ENCODE measurements at places on chromosomes 2 and 18.
A peak's percentile ranks its signal among the peaks of the same experiment; 100 is the strongest.

DNA sequence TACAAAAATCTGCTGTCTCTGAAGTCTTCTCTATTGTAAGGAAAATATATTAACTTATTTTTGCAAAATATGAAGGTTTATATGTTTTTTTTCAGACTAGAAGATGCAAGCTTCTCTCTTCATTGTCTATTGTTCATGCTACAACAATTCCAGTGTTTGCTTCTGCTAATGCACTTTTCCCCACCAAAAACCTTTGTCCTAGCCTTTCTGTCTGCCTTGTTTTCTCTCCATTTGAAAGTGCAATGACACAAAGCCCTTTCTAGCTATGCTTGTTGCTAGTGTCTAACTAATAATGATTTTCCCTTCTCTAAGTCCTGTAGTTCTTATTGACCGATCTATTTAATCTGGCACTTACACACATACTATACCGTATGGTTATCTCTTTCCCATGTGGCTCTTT is 369.5 kb upstream of the CELF4 start:
- DNase-seq, result no peak

GRCh38 chr2:168323529-168324021 is 76.2 kb upstream of the STK39 start:
- DNase-seq, result no peak

DNA sequence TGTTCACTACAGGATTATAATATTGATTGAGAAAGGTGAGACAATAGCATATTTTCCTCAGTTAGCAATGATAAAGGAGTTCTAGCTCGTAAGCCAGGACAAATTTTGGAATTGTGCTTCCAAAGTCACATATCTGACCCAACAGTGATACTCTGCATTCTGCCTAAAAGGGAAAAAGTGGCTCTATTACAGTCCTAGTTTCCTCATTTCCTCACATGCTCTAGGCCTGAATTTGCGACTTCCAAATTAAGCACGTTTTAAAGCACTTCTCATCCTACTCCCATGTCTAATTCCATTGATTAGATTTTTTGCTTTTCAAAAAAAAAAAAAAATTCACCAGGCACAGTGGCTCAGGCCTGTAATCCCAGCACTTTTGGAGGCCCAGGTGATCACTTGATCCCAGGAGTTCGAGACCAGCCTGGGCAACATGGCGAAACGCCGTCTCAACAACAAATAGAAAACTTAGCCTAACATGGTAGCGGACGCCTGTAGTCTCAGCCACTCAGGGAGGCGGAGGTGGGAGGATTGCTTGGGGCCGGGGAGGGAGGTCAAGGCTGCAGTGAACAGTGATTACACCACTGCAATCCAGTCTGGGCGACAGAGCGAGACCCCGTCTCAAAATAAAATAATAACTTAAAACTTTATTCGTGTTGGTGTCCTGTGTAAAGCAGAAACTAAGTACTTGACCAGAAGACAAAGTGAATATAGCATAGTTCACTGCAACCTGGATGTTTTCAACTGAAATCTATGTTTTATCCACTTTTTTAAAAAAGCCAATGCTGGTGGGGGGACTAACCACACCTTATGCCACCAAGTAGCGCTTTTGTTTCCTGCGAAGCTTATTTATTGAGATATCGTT is 1.5 kb downstream of the ESCO1 start:
- DNase-seq, result no peak

DNA sequence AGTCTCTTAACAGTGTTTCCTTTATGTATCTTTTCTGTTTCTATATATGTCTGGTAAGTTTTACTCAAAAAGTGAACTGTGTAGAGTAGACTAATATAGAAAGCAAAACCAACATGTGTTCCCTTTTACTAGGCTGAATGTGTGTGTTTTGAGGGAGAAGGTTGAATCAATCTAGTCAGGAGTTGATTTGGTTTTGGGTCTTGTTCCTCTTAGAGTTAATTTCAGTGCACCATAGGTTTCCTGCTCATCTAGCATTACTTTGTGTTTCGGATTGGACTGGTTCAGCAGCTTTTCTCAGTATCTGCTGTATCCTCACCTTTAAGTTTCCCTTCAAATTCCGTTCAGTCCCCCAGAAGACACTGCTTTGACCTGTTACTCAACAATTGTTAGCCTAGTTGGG is 52.0 kb upstream of the TRIM43 start:
- DNase-seq, result no peak

DNA sequence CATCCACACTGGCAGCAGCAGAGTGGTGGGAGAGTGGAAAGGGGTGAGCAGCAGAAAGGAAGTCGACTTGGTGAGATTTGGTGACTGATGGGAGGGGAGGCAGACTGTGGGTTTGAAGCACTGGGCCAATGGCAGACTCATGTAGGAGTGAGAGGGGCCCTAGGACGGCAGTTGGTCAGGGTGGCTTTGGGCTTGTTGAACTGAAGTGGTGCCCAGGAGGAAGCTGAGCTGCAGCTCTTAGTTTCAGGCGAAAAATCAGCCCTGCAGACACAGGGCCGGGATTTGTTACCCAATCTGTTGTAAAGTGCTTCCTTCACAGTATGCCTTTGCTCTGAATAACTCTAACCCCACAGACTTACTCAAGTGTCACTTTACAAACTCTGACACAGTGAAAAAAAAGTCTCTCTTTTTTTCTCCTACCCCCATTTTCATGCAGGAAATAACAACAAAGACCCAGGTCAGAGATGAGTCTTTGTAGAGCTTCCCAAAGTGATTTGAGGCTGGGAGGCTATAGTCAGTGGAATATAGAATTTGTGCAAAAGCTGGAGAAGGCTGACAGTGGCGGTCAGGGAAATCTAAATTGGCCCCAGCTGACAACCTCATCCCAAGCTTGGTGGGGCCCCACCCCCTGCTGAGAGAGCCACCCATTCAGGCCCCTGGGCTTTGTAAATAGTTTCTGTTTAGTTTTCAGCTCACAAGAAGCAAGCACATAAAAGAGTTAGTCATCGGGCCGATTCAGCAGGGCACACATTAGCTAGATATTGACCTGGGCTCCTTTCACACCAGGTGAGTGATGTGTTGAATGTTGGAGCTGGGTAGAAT is 226.9 kb downstream of the VAPA start:
- DNase-seq, result no peak

GRCh38 chr2:202052235-202052634 is 18.6 kb downstream of the FZD7 start:
- no peak for DNase-seq

DNA sequence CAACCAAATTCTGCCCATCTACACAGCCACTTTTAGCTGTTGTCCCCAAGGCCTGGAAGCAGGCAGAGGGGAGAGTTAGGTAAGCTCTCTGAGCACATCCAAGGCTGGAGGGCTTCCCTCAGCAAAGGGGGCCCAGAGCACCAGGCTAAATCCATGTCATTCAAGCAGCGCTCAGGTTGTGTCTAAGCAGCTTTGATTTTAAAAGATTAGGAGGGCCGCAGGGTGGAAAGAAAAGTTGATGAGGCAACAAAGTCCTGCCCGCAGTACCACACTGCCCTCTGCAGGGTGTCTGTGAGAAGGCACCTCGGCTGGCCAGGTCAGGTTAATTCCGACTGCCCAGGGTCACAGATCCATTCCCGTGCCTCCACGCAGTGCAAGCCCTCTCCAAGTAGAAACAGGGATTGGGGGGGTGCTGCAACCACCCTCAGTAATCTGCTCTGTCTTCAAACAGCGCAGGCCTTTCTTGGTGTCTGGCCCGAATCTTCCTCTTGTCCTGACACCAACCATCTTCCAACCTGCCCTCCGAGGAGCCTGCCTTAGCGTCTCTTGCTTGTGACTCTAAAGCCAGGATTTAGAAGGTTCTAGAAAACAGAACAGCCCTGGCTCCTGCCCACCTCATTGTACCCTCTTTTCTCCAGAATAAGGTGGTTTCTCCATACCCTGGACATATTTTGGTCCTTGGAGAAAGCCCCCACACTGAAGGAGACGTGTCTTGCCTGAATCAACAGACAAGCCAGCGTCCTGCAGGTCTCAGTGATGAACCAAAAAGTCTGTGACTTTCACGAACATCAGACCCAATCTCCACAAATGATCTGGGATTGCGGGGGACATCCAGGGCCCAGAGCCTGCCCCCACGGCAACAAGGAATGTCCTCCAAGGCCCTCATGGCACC is 289.2 kb downstream of the TNS1 start:
- peak; percentile 34 for DNase-seq

DNA sequence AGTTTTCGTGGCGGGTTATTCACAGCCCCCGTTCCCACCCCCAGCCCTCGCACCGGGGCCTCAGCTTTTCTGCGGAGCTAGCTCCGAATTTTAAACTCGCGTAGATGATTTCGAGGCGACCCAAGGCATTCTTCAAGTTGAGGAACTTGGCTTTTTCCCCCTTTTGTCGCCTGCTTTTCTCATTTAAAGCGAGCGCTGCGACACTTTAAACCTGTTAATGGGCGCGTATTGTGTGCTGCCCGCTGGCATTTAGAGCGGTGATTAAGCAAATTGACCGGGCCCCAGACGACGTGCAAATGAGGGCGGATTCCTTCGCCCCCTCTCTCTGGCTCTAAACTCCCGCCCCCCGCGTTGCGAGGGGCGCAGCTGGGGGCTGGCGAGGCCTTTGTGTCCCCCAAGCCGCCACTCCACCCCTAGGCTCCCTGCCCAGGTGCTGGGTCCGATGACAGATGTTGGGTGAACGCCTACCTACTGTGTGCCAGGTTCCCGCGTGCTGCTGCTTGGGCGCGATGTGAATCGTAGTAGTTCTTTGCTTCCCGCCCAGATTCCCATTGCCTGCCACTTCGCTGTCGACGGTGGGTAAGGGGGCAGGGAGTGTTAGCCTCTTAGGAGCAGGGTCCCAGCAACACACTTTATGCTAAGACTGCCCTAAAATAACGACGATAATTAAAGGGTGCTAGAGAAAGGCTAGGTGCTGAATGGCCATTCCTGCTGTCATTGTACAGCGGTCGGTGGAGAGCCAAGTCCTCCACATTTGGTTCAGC is 1.9 kb downstream of the TCF7L1 start:
- DNase-seq, result no peak

DNA sequence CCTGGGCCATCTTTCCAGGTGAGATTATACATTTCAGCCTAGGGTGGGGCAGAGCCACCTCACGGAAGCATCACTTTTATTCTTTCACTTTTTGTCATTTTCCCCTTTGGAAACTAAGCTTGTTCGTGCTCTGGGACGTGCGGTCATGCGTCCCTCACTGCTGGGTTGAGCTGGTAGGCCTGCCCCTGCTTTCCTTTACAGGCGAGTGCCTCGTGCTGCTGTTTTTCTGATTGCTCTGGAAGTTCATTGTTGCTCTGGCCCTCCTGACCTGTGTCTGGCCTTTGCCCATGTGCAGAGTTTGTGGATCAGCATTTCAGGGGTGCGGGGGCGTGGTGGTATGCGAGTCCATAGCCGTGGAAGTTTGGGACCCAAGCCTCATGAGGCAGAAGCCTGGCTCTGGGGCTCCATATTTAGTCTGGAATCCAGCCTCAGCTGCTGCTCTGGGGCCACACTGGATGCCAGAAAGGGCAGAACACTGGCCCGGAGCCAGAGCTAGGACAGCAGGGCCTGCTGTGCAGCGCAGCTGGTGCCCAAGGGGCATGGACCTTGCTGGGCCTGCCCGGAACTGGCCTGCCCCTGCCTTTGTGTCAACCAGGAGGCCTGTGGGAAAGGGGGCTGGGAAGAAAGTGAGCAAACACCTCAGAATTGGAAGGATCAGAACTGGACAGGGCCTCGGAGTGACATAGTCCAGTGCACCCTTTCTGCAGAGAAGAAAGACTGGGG is 51.1 kb downstream of the CTIF start:
- DNase-seq, result no peak

GRCh38 chr18:10035281-10035991 is 121.6 kb downstream of the VAPA start:
- no peak for DNase-seq

All from stimulated activated CD8-positive, alpha-beta memory T cell treated with anti-CD3 and anti-CD28 coated beads, Interleukin-4, amount 100 ng/mL, for 1 hour (primary cell).